ENCODE measurements at places on chromosomes 16 and 17. TPM values are rescaled to one million over a fixed set of nuclear protein-coding genes. Genes with fewer than 3 reads are reported as not detected.

TP53TG3 gene
- 2.1 TPM for total RNA-seq

DNA sequence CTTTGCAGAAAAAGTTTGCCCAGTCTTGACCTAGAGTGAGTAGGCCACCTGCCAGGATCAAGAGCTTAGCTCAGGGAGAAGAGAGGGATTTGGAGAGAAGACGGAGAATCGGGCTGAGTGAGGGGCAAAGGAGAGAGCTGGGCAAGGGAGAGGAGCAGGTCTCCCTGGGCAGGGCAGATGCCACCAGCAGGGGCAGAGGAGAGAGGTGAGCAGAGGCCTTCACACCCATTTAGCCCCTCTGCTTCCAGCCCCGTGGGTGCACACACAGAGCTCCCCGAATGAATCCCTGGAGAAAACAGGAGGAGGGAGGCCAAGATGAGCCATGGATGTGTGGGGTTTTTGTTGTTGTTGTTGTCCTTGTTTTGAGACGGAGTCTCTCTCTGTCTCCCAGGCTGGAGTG lies 29.2 kb downstream of the TBX4 start:
- no peak for DNase-seq

DNA sequence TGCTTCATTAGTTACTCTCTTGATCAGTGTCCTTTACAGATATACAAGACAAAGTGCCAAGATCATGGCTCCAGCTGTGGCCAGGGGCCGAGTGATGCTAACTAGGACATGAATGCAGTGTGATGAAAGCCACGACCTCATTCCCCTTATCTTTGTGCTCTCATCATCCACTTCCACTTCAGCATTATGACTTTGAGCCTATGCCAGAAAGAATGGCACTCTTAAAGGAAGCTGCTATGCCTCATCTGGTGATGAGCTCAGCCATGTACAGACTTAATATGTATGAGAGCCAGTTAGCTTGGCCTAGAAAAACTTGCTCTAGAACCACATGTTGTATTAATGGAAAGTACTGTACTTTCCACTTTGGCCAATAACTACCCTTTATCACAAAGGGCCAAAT lies 179.1 kb downstream of the TOX3 start:
- no peak for DNase-seq

MINK1 gene
- total RNA-seq: 33.8 TPM

BAIAP3 gene
- total RNA-seq: 2.0 TPM

SLFN12L gene
- total RNA-seq: not detected

- DNase-seq: peak; percentile 64
These were observed 5.7 kb downstream of the GRN start for GRCh38 chr17:44350733-44351226.

IGSF6 gene
- not detected for total RNA-seq

GRCh38 chr17:77928519-77929179 lies 29.9 kb upstream of the TNRC6C start:
- no peak for DNase-seq

NOG gene
- 2.3 TPM for total RNA-seq
